Cerebellar nuclear complex (tissue), 1 donor: ENCODE measurements at places on chromosomes 5 and 9.

DNA sequence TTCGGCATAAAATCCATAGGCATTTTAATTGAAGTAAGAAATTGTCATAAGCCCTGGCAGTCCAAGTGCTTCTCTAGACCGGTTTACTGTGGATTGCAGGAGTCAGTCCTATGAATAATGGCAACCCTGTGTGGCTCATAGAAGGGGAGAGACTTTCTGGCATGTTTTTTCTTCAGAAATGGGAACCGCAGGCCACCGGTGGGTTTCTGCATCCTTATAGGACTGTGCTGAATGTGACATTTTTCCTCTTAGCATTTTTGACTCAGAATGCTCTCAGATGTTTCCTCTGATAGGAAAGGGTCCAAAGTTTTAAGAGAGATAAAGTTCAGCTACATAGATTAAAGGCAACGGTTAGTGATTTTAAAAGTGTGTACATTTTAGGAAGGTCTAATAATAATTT lies 6.3 kb downstream of the DAPK1 start:
- DNase-seq: no peak

DNA sequence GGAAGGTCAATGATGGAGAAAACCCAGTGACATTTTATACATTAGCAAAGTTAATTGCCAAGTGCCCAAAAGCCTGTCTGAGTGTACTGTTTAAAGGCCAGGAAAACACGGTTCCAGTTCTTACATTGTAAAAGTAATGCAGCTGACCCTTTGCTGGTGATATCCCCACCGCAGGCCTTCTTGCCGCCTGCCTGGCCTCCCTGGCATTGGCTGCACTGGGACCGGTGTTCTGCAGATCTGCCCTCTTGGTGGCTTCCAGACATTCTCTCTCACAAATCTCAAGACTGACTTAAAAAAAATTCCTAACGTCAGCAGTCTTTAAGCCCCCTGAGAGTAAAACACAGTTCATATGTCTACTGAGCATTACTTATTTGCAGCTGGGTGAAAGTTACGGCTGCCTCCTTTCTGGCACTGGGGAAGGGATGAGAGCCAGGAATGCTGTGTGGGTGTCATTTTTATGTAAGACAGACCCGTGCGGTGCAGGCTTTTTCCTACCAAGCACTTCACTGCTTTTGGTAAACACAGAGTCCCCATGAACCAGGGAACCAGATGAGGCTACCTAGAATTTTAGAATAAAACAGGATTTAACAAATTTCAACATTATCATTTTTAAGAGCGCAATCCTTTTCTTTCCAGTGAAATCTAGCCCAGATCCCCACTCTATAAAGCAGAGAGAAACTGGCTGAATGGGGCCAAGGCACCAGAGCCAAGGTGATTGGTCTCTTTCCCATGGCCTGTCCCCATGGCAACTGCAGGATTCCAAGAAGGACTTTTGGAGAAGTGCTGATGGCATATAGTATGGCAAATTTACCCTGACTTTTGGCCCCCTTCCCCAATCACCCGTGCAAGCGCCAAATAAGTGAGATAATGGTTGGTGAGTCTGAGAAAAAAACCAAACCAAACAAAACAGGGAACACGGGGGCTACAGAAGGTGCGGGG lies 80.8 kb downstream of the LMNB1 start:
- DNase-seq: no peak

DNA sequence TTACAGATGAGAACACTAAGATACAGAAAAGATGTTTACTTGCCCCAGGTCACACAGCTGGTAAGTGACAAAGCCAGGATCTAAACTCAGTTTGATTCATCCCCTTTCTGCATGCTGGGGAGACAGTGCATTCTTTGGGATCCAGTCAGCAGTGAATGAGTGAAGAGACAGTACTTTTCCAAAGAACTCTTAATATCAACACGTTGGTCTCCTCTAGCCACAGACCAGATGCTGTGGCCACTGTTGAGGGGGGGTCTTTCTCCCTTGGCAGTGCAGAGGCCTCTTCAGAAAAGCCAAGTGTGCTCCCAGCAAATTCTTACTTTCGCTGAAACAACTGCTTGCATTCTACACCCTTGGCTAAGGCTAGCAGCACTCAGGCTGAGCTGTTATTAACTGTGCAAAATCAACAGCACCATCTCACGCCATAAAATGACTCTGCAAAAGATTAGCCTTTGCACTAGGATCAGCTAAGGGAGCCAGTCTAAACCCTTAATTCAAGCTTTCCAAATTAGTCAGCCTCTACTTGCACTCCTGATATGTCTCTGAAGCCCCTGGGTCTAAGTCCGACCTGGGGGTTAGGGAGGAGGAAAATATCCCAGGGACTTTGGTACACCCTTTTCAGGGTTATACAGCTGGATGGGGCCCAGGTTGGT lies 4.8 kb upstream of the TMEM171 start:
- DNase-seq: no peak

DNA sequence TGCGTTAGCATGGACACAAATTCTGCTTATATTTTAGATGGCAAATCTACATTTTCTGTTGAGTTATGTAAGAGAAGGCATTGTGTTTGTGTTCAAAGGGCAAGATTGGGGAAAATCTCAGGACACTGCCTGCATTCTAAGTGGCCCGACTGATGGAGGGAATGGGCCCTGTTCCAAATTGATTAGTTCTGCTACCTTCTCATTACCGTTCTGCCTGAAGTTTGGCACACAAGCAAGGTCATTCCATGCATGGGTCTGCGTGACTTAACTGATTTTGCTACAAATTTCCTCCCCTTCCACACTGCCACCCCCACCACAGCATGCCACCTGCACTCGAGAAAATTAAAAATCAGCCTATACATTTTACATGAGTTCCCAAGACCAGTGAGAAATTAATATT lies 409.9 kb downstream of the BRINP1 start:
- no peak for DNase-seq

DNA sequence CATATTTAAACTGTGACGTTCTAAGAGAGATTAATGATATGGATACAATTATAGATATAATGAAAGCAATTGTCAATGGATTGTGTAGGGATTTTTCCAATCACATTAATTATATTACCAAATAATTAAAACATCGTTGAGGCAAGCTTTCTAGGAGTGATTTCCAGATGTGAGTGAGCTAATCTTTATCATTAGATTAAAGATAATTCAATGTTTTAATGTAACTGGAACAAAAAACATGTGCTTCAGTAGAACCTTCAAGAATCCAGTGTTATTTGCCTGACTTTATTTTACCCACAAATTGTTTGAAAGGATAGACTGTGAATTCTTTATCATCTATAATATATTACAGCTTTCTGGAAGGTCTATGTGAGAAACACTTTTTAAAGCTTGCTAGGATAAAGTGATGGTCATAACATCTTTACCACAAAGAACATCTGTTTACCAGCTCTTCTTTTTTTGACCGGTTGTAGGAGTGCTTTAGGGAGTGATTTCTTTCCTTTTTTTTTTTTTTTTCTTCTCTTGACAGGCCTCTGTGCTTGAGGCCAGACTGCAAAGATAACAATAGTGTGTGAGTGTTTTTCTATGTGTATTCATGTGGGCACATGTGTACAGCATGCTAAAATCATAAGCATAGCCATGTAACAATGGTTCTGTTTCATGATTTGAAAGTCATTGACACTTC lies 35.0 kb downstream of the SNCAIP start:
- DNase-seq: no peak

DNA sequence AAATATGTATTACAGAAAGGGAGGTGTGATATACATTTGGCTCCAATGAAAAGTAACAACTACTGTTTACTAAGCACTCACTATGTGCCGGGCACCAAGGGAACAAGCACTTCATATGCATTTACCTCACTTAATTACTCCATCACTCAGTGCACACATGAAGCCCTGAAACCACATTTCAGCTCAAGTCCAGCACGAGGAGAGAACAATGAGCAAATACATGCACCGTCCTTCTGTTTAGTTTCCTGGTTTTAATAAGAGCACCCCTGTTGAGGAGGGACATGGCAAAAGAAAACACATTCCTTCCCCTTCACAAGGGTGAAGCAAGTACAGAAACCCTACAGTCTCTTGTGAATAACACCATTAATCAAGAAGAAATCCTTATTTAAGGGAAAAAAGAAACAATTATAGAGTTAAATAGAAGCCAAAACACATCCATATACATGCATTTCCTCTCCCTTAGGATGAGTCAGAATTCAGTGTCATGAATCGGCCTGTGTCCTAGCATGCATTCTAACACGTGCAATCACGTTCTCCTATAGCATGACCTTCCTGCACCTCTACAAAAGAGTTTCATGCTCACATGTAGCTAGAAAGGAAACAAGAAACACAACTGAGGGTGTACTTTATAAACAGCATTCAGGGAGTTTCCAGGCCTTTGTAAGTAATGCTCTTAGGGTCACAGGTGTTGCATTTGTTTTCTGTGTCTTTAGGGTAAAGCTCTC lies 411.6 kb downstream of the BNC2 start:
- no peak for DNase-seq

DNA sequence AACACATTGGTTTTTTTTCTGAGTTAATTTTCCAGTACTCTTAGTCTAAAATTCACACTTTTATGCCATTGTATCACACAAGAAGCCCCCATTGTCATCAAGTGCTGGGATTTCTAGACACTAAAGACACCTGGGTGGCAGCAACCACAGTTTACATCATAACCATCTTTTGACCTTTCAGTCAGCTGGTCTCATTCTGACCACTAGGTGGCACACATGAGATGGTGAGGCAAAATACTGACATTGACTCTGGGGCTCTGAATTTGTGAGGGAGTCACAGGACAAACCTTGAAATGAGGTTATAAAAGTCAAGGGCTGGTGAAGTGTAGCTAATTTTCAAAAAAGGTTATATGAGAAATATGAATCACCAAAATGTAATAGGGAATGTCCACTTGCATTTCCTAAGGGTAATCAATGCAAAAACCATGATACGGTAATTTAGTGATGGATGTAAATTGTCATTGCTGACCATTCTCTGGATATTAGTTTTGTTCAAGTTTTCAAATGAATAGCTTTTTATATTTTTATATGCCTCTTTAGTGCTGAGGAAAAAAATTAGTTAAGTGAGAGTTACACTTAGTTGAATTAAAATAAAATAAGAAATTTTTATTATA lies 229.4 kb downstream of the DMAC1 start:
- no peak for DNase-seq

DNA sequence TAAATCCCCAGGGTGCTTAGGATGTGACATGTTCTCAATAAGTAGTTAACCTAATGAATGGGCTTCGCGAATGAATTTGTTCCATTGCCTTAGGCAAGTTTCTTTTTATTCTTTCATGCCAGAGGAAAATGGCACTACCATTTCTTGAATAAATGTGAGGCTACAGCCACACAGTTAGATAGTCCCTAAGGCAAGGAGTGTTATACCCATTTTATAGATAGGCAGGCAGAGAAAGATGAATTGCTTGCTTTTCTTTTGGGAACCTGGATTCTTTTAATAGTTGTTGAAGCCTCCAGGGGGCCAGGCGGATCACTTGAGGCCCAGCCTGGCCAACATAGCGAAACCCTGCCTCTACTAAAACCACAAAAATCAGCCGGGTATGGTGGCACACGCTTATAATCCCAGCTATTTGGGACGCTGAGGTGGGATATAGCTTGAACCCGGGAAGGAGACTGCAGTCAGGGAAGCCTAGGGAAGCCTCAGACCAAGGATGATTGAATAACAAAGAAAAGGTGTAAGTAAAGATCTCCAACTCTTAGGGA lies 943 bp downstream of the NOP16 start:
- DNase-seq: no peak

GRCh38 chr5:6859023-6859422 lies 145.8 kb downstream of the TENT4A start:
- peak; percentile 35 for DNase-seq

DNA sequence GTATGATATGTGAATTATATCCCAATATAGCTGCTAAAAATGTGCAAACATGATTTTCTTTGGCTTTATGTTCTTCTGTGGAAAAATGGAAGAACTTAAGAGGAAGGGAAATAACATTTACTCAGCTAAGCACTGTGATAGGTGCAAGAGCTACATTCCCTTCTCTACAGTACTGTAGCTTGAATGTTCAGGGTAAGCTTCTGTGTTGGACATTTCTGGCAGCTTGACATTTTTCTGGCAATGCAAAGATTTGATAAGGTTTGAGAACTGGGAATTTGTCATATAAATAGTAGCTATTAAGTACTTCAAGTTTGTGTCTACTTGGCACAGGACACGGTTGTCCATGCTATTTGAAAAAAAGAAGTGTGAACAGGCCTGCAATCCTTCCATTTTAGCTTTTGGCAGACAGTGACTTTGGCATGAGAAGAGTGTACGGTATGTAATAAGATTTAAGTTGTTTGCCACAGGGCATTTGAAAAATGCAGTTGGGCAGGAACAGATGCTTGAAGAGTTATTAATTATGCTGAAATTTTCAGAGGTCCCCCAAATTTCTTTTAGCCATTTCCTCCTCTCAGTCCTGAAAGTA lies 77.6 kb downstream of the KIF4B start:
- DNase-seq: no peak

- DNase-seq: no peak
Measured at GRCh38 chr5:123549256-123549904, 37.4 kb downstream of the CSNK1G3 start.

- no peak for DNase-seq
Measured at GRCh38 chr5:79552984-79553383, 39.0 kb upstream of the HOMER1 start.

DNA sequence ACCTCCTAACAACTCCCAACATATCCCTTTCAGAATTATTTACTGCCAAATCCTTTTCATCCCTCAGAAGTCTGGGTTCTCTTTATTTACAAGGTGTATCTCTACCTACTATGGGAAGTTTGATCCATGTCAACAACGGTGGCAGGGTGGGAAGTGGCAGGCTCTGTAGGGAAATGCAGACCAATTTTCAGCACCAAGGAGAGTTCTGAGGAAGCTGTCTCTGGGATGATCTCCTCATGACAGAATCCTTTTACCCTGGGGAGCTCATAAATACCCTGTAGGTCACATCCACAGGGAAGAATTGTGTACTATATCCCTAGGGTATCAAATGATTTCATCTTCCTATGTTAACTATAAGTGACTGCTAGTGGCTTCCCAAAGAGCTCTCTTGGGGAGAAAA lies 107.8 kb upstream of the NEK6 start:
- DNase-seq: no peak

- no peak for DNase-seq
Measured at GRCh38 chr5:81761270-81761669, 10.4 kb upstream of the SSBP2 start.

DNA sequence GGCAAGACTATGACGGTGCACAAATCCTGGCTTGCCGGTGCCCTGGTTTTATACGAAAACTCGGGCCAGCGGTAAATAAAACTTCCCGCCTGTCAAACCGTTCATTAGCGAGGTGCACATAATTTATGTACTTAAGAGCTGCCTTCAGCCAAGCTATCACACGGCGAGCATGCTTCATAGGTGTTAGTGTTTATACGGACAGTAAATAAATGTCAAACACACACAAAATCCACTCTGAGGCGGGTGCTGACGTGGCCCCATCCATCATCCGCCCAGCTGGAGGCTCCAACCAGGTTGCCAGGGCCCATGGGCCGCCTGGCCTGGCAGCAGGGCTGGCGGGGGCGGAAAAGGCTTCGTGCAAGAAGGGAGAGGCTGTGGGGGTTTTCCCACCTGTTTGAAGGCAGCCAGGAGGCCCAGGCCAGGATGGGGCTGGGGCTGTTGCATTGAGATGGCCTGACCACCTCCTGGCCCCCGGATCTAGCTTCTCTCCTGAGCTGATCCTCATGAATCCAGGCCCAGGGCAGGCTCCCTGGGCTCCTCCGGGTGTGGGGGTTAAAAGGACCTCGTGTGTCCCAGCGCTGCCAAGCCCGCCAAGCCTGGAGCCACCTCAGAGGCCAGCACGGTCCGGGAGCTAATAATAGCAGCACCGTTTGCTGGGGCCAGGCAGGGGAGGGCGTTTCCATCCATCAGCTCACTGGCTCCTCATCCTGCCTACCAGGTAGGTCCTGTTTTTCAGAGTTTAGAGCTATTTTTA lies 43.2 kb downstream of the BARX1 start:
- no peak for DNase-seq

GRCh38 chr5:77218263-77218662 lies 7.8 kb downstream of the PDE8B start:
- DNase-seq: no peak
